Progenitor cell of endocrine pancreas (in vitro differentiated cells): ENCODE measurements at places on chromosomes 6 and 20.

DNA sequence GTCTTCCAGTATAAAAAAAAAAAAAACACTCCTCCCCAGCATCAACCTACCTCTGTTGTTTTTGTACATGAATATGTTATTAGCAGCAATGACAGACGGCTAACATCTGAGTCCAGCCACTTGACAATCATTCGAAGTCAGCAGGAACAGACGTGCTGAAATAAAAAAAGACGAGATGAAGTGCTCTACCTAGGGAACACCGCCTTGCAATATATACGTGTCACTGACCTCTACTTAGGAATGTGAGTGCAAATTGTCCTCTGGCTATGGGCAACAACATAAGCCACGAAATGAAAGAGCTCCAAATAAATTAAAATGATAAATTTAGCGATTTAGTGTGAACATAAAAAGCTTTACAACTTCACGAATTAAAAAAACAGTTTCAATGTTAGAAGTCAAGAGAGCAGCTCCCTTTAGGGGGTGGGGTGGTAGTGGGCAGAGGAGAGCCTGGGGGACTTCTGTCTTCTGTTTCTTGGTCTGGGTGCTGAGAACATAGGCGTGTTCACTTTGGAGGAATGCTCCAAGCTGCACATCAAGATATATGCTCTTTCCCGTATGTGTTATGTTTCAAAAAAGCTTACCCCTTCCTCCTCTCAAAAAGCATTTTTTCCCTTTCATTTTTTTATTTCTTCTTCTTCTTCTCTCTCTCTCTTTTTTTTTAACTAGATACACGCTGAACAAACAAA is 23.3 kb downstream of the EDN1 start:
- DNase-seq: no peak

DNA sequence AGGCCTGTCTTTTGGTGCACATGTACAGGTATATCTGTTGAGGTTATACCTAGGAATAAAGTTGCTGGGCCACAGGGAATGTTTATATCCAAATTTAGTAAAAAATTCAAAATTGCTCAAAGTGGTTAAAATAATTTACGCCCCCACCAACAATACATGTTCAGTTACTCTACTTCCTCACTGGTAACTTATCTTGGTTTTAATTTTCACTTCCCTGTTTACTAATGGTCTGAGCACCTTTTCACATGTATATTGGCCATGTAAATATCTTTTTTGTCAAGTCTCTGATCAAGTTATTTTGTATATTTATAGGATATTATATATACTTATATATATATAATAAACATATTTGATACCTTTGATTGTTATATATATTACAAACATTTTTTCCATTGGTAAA is 9.7 kb downstream of the PDE7B start:
- DNase-seq: no peak

GRCh38 chr20:40628877-40629276 is 60.2 kb downstream of the MAFB start:
- DNase-seq: no peak

GRCh38 chr6:146408583-146408982 is 135.1 kb upstream of the RAB32 start:
- DNase-seq: no peak

DNA sequence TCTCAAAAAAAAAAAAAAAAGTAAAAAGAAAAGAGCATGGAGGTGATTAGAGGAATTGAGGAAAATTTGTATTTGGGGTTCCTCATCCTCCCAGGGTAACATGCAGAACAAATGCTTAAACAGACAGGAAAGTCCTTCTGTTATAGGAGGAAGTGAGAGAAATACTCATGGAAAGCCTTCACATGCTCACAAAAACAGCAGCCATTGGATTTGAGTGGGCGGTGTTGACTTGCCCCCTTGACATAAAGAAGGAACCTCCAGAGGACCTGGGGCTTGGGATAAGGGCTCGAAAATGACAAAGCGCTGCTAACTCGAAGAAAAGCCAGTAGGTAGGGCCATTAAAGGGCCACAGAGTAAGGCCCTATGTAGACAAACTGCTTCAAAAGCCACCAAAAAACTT is 17.5 kb upstream of the SAMHD1 start:
- DNase-seq: no peak

GRCh38 chr20:8152183-8152582 is 20.1 kb downstream of the PLCB1 start:
- DNase-seq: no peak

DNA sequence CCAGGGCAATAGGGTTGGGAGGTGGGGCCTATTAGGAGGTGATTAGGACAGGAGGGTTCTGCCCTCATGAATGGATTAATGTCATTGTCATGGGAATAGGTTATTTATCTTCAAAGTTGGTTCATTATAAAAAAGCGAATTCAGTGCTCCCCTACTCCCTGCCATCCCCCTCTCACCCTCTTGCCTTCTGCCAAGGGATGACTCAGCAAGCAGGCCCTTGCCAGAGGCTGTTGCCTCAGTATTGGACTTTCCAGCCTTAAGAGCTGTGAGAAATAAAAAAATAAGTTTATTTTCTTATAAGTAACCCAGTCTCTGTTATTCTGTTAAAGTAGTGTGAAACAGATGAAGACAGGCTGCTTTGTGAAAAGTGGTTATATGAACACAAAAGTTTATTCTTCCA is 381.1 kb upstream of the ZFP64 start:
- DNase-seq: no peak

DNA sequence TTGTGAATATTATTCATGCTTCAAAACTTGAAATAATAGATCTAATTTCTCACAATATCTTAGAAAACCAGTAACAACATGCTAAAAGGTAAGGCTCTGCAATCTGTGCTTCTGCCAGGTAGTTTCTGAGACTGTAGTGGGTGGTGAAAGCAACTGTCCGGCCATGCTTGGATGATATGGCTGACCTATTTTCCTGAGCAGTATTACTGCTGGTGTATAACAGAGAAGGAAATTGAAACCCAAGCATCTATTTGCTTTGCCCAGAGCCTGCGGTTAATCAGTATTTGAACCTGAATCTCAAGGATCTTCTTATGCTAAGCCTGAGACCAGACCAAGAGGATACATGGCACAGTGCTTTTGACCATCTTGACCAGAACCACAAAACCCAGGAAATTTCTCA is 563.8 kb downstream of the COL12A1 start:
- DNase-seq: no peak

- no peak for DNase-seq
Measured at GRCh38 chr6:139161817-139162284, 27.0 kb downstream of the HECA start.

DNA sequence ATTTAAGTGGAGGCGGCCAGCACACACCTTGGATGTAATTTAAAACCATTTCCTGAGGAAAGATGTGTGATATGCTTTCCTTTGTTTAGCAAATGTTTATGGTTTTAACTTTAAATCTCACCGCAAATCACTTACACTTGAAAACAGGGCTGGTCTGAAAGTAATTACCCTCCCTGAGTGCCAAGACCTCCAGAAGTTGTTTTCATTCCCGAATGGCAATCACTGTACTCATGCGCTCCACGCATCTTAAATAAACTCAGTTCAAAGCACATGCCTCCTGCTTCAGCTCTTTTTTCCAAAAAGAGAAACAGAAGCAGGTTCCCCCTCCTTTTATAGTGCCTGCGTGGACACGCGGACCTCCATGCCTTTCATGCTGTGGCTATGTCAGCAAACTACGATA is 224.0 kb downstream of the SMOC2 start:
- DNase-seq: no peak
